ENCODE measurements at places on chromosomes 5 and 9.

GRCh38 chr9:99262949-99263418 is 40.9 kb downstream of the SEC61B start:
- DNase-seq = no peak

DNA sequence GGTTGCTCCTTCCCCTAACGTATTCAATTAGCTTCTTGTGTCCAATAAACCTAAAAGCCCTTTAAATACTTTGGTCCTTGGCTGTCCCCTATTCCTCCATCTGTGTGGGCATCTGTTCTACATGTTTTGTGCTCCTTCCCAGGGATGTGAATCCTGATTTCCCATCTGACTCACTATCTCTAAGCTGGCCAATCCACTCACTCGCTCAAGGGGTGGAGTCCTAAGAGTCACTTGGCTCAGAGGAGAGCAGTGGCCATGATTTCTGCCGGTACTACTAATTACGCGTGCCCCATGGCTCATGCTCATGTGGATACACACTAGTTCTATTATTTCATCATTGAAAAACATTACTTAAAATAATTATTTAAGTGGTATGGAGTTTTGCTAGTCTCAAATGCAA is 89.6 kb downstream of the TAF11L14 start:
- no peak for DNase-seq

GRCh38 chr5:116365006-116365496 is 209.6 kb downstream of the SEMA6A start:
- no peak for DNase-seq

DNA sequence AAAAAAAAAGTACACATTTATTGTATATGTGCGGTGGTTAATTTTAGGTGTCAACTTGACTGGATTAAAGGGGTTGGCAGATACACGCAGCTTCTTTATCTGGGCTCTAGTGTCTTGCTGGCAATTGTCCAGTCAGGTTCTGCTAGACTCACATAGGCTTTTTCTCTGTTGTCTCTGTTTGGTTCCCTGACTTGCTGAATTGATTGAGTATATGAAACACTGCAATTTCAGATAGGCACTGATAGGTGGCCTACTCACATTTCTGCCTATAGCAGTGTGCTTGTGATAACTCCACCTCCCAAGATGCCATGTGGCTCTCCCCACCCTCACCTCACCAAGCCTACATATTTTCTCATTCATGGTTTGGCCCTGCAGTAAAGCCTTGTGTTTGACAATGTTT is 52.5 kb downstream of the AOPEP start:
- DNase-seq = no peak

DNA sequence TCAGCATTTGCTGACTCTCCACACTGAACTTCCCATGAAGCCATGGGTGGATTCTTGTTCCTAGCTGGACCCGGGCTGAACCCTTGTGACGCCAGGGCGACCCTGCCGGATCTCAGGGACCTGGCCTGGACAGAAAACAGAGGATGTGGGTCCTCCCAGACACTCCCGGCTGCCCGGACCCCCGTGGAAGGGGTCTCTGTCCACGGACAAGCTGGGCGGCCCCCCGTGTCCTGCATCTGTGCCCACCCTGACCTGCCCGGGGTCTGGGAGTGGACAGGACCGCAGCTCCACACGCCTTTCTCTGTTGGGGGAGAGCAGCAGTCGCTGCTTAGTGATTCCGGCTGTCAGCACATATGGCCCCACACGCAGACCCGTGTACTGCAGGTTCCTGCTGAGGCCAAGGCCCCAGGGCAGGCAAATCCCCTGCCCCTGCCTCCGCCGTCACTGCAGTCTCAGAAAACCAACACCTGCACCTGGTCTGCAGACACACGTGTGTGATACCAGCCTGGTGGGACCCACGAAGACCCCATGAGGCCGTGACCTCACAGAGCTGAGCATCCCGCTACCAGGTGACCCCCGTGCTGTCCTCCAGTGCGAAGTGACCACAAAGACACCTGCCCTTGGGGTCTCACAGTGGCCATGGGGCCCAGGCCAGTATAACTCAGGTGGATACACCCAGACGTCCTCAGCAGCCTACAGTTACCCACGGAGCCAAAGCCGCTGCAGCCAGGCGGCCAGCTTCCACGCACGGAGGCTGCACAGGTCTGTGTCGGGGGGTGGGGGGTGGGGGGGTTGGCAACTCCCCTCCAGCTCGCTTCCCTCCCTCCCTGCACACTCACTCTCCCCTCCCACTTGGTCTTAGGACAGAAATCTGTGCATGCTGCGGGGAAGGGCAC is 50.6 kb downstream of the NKD2 start:
- DNase-seq = no peak

All from AG04449 (cell line).